Right renal cortex interstitium (tissue), 3 donors: ENCODE measurements at places on chromosomes 3 and 15. TPM values are rescaled to one million over a fixed set of nuclear protein-coding genes. Genes with fewer than 3 reads are reported as not detected.

The XIRP1 gene
- 0.16 TPM for polyA plus RNA-seq

The SLC22A14 gene
- 0.30 TPM for polyA plus RNA-seq

The FILIP1L gene
- 22.5 TPM for polyA plus RNA-seq

The BUB1B gene
- 27.7 TPM for polyA plus RNA-seq

The RBPMS2 gene
- polyA plus RNA-seq = 10.5 TPM

The TM4SF18 gene
- polyA plus RNA-seq = 31.3 TPM
